Left lung (tissue), 14 donors: ENCODE measurements at places on chromosomes 2 and 18. TPM values are rescaled to one million over a fixed set of nuclear protein-coding genes. Genes with fewer than 3 reads are reported as not detected.

Gene L3MBTL4
- polyA plus RNA-seq, result 6.7 TPM

Gene EML6
- polyA plus RNA-seq, result 2.2 TPM

Gene SPEG
- 34.2 TPM for polyA plus RNA-seq

Gene ABCB11
- 0.23 TPM for polyA plus RNA-seq

GRCh38 chr2:233032551-233033320, at the start of gene NEU2:
Gene NEU2, plus strand, starts transcription at chr2:233032672. Its CDS starts 0 bp downstream, at chr2:233032672.
- DNase-seq, result no peak

GRCh38 chr2:27798948-27799645, 27.6 kb downstream of the MRPL33 start:
- DNase-seq, result no peak
